ENCODE measurements at places on chromosomes 11 and 22. TPM values are rescaled to one million over a fixed set of nuclear protein-coding genes. Genes with fewer than 3 reads are reported as not detected.
A peak's percentile ranks its signal among the peaks of the same experiment; 100 is the strongest.

The EHF gene
- total RNA-seq = 0.08 TPM

The TRIM49 gene
- total RNA-seq = not detected

The UPB1 gene
- 0.67 TPM for total RNA-seq

The OR8D1 gene
- not detected for total RNA-seq

The PVALB gene
- not detected for total RNA-seq

The RASSF10 gene
- total RNA-seq = 0.08 TPM

The TUBGCP6 gene
- 22.8 TPM for total RNA-seq

The TECTA gene
- total RNA-seq = 1.2 TPM

GRCh38 chr11:36110668-36111410 is 167.0 kb downstream of the LDLRAD3 start:
- no peak for DNase-seq

DNA sequence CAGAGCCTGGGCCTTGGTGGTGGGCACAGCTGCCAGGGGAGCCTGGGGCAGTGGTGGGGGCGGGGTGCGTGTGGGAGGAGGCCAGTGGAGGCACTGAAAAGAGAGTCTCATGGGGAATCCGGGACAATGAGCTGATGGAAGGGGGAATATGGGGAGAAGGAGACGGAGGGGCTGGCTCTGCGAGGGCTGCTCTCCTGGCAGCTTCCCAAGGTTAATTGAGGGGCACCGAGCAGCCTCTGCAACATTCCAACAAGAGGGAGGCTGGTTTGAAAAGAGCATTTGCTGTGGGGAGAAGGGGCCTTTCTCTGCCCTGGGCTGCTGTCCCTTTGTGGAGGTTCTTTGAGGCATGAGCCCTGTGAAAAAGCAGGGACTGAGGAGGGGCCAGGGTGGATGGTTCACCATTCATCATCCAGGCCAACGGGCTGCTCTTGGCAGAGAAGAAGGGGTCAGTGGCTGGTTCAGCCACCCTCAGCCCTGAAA is 9.4 kb upstream of the IGSF9B start:
- DNase-seq = no peak

DNA sequence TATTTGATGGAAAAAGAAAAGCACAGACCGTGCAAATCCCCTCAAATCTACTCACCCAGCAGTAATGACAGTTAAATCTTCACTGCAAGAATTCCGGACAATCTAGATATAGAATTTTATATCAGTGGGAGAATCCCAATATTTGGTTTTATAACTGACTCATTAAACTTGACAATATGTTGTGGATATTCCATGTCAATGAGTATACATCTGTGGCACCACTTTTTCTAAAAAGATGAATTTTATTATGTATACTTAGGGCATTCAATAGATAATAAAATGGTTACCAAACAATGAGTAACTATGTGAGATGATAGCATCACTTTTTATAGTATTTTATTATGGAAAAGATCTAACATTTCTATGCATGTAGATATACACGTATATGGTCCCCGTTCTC is 79.9 kb downstream of the OSBP2 start:
- DNase-seq = no peak

DNA sequence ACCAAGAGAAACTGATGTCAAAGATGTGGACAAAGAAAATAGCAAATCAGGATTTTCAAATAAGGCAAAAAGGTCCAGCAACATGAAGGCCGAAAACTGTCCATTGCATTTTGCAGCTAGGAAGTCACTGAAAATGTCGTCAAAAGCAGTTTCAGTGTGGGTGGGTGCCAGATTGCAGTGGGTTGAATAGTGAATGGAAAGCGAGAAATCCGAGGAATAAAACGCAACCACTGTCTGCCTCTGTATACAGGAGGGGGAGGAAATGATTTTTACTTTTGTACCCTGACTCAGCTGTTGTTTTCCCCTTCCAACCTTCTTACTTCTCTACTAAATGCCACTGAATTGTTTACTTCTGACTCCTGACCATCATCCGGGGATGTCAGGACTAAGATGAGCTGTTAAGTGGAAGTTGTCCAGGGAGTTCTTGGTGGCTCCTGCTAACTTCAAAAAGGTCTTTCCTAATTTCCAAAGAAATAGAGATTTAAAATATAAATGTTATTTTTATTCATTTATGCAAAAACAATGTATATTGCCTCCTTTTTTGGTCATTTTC is 64.9 kb upstream of the BIRC3 start:
- DNase-seq = no peak

GRCh38 chr11:6238902-6239301 is at the start of gene CNGA4:
CNGA4 (plus strand) TSS chr11:6239089; CDS start chr11:6239207, 118 bp downstream.
- DNase-seq = no peak

GRCh38 chr11:3952715-3953114 is 97.3 kb downstream of the STIM1 start:
- no peak for DNase-seq

DNA sequence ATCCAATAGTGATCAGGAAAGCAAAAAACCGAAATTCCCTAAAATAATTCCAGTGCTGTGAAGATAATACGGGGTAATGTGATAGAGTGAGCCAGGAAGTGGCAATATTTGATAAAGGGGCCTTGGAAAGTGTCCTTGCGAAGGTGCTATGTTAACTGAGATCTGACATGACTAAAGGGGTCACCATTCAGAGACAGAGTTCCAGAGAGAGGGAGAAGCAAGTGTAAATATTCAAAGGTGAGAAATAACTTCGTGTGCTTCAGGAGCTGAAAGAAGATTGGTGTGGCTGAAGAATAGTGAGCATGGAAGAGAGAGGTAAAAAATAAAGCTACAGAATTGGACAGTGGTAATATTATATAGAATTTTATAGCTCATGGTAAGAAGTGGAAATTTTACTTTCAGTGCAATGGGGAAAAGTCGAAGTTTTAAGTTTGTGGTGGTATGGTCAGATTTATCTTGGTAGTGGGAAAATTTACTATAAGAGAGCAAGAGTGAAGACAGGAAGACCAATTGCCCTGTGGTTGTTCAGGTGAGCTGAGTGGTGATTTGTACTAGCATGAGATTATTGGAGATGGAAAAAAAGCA is 164.5 kb downstream of the JRKL start:
- DNase-seq = no peak

DNA sequence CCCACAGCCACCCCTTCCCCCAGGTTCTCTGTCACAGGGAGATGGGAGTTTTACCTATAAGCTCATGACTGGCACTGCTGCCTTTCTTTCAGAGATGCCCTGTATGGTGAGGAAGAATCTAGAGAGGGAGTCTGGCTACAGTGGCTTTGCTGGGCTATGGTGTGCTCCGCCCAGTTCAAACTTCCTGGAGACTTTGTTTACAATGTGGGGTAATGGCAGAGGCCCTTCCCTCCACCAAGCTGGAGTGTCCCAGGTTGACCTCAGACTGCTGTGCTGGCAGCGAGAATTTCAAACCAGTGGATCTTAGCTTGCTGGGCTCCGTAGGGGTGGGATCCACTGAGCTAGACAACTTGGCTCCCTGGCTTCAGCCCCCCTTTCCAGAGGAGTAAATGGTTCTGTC is 143.5 kb downstream of the MSANTD4 start:
- DNase-seq = no peak

DNA sequence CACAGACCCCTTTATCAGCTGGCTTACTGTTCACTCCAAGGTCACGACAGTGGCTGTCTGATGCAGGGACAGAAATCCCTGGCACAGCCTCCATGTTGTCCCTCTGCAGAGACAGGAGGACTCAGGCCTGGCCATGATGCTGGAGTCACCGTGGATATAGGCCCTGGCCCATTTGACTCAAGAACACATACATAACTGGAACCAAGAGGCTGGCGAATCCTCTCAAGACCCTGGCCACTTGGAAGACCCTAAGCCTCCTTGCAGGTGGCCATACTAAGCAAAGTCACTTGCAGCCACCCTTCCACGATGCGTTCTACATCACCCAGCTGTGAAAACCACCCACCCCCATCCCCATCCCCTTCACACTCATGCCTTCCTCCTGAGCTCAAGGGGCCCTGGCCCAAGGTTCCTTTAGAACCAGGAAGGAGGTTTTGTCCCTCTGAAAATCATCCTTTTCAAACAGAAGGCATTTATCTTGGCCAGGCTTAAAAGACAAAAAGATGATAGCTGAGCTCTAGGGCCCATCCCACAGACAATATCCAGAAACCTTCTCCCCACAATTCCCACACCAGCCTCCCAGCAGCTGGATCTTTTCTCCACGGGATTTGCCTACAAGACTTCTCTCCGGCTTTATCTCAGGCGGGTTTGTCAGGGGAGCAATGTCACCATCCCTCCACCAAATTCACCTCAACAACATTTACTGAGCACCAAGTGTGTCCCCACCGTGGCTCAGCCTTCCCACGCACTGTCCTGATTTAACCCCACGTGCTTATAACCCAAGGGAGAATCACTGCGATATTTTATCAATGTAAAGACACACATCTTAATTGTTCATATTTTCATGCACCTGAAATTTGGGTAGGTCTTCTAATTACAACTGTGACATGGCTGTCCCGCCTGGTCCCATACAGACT is 123.4 kb upstream of the SERPIND1 start:
- DNase-seq = no peak

GRCh38 chr22:21923163-21923561 is 29.5 kb downstream of the PPM1F start:
- no peak for DNase-seq

GRCh38 chr11:111634981-111635705 is 32.9 kb downstream of the SIK2 start:
- no peak for DNase-seq

DNA sequence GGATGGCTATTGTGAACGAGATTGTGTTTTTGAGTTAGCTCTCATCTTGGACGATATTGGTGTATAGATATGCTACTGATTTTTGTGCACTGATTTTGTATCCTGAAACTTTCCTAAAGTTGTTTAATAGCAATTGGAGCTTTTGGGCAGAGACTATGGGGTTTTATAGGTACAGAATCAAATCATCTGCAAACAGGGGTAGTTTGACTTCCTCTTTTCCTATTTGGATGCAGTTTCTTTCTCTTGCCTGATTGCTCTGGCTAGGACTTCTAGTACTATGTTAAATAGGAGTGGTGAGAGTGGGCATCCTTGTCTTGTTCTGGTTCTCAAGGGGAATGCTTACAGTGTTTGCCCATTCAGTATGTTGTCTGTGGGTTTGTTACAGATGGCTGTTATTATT is 8.9 kb upstream of the SCGB1D1 start:
- no peak for DNase-seq

GRCh38 chr11:111879637-111879960 is 258 bp downstream of the CFAP68 start:
- DNase-seq = no peak

GRCh38 chr11:46239801-46240061 is 37.7 kb upstream of the CREB3L1 start:
- DNase-seq = no peak

GRCh38 chr11:74538680-74539079 is 45.2 kb upstream of the LIPT2 start:
- DNase-seq = no peak

DNA sequence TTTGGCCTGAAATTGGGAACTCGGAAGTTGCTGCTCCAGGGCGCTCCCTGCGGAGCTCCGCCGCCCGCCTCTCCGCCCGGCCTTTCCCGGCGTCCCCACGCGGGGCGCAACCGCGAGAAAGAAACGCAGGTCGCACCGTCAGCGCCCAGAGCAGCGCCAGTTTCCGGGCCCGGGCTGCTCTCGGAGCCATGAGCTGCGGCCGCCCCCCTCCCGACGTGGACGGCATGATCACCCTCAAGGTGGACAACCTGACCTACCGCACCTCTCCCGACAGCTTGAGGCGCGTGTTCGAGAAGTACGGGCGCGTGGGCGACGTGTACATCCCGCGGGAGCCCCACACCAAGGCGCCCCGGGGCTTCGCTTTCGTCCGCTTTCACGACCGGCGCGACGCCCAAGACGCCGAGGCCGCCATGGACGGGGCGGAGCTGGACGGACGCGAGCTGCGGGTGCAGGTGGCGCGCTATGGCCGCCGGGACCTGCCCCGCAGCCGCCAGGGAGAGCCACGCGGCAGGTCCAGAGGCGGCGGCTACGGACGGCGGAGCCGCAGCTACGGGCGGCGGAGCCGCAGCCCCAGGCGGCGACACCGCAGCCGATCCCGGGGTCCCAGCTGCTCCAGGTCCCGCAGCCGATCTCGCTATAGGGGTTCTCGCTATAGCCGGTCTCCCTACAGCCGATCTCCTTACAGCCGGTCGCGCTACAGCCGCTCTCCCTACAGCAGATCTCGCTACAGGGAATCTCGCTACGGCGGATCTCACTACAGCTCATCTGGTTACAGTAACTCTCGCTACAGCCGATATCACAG is 521 bp downstream of the SRSF8 start:
- peak; percentile 90 for DNase-seq

GRCh38 chr22:50699756-50700386 is 27.2 kb downstream of the SHANK3 start:
- peak; percentile 4 for DNase-seq

GRCh38 chr11:127130321-127130720 is 129.8 kb upstream of the KIRREL3 start:
- DNase-seq = no peak

GRCh38 chr22:38298312-38299005 is 18.8 kb downstream of the CSNK1E start:
- DNase-seq = no peak

- DNase-seq = no peak
Measured at GRCh38 chr11:21604564-21604963, 588.3 kb upstream of the ANO5 start.

DNA sequence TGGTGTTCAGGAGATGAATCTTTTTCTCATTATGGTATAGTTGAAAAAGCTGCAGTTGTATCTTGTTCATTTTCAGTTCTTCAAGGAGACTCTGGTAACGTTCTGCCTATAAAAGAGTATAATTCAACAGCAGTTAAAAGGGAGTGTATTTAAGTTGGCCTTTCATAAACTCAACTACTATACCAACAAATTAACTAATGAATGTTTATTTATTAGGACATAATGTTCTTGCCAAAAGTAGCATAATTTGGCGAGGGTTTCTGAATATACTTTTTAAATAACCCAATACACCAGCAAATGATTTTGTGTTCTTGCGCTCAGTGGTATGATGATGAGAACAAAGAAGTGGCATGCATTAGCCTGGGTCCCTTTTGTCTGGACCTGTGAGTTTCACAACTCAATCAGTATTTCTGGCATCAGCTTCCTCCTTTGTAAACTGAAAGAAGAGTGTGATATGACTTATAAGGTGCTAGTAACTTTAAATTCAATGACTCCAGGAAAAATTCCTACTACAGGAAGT is 10.9 kb downstream of the SMC1B start:
- DNase-seq = no peak

GRCh38 chr22:42363892-42364291 is 68.3 kb downstream of the NFAM1 start:
- DNase-seq = no peak

- no peak for DNase-seq
Measured at GRCh38 chr11:76793391-76794291, 10.5 kb downstream of the TSKU start.

DNA sequence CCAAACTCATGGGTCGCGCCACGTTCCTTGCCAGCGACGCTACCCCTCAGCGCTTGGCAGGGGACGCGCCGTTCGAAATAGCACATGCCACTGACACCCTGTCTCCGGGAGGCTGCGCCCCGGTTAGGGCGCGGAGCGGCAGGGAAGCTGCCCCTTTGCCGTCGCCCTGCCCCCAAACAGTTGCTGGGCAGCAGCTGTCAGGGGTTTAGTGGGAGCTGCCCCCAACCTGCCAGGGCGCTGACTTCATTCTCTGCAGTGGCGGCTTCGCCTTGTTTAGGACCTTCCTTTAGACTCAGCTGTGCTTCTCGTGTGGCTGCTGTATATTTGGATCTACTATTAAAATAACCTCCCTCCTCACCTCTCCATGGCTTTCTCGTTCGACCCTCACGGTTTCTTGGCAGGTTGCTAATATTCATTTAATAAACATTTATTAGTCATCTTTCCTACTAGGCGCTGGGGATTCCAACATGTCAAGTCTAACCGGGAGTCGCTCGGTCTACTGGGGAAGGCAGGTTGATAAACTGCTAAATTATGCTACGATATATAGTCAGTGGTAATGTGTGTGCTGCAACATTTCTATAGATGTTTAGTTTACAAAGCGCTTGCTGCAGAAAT is 782 bp downstream of the TMEM109 start:
- no peak for DNase-seq
